Hindlimb muscle (tissue), 1 donor: ENCODE measurements at places on chromosomes 1 and 21.

DNA sequence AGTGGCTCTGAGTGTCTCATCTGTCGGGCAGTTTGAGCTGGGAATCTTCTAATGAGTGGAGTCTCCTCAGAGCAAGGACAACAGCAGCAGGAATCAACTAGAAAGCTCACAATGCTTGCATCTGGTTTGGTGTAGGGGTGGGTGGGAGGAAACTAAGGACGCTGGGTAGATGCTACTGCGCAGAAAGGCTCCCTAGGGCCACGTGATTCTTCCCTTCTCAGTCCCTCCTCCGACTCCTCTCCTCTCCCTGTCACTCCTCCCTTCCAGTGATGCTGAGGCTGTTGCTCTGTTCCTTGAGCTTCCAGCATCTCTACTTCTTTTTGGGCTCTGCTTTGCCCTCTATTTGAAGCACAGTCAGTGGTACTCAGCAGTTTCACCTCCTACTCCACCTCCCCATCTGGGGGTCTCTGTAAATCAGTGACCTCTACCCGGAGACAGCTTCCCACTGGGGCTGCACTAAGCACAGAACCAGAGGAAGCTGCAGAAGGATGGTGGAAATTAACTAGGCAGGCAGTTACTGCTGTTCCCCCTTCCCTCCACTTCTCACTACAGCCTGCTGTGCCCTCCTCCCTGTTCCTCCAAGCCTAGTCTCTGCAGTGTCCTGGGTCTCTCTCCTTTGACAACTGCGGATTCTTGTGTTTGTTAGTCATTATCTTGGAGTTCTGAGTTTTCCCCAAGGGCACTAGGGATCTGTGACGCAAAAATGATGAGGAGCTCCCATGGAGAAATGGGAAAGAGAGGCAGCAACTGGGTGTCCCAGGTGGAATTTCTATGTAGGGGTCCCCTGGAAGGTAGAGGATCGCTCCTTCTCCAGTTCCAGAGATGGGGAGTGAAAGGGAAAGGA is 5.8 kb downstream of the LINGO4 start:
- DNase-seq = no peak

- DNase-seq = no peak
These were observed 56.7 kb upstream of the CD1D start for GRCh38 chr1:158124034-158124433.

GRCh38 chr1:161171191-161171590 is 5.0 kb downstream of the PPOX start:
- DNase-seq = no peak

- no peak for DNase-seq
These were observed 96.8 kb downstream of the TENT5C start for GRCh38 chr1:117702654-117703053.

- DNase-seq = no peak
These were observed 402.7 kb downstream of the DISC1 start for GRCh38 chr1:232029315-232029714.

- DNase-seq = no peak
These were observed 108.8 kb downstream of the ITSN1 start for GRCh38 chr21:33751120-33751519.
